ENCODE measurements at places on chromosomes 4 and X. TPM values are rescaled to one million over a fixed set of nuclear protein-coding genes. Genes with fewer than 3 reads are reported as not detected.

The SSX2 gene
- not detected for total RNA-seq

The NKX6-1 gene
- not detected for total RNA-seq

The GPR173 gene
- total RNA-seq = 2.3 TPM

GRCh38 chrX:116272322-116272721 lies 101.8 kb downstream of the AGTR2 start:
- no peak for DNase-seq

DNA sequence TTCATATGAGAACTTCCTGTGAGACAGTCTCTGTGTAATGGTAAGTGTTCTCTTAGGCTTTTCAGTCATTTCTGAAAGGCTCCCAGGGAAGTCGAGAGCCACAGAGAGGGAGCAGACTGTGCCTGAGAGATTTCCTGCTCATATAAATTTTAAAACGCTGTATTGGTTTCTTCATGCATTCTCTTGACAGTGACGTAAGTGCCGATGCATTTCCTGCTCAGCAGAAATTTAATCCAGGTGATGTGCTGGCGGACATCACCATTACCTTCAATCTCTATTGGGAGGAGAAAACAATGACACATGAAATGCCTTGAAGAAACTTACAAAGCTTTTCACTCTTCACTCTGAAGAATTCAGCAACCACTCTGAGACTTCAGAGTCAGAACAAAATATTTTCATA lies 383.6 kb downstream of the BMPR1B start:
- no peak for DNase-seq

GRCh38 chr4:47251348-47252135 lies 212.0 kb downstream of the COMMD8 start:
- DNase-seq = no peak

DNA sequence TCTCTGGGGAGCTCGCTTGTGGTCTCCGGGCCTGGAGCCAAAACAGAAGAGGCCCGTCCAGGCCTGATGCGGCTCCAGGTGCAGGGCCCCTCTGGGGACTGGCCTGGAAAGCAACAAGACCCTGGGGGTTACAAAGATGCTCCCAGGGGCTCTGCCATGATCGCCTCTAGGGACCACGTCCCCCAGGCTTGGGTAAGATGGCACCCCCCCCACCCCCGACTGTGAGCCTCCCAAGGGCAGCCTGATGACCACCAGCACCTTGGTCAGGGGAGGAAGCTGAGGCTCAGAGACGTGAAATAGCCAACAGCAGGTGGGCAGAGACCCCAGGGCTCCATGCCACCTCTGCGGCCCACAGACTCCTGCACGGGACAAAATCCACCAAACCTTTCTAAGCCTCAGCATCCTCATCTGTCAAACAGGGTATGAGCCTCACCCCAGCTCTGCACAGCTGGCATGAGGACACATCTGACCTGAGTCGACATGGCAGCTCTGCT lies 25.4 kb downstream of the C4orf50 start:
- DNase-seq = no peak

DNA sequence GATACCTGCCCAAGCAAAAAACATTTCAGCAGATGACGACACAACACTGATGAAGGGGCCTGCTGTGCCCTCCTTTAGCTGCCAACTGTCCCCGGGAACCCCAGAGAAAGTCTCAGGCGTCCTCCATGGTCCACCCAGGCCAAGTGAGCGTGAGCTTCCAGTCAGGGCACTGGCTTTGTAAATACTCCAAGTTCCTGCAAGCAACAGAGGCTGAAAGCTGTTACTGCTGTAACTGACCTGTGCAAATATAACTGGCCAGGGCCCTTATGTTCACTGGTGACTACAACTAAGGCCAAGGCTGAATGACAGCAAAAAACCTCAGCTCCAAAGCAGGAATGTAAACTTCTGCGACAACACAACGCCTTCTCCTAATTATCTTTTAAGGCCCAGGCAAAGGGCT lies 8.2 kb downstream of the WDR1 start:
- no peak for DNase-seq

GRCh38 chr4:95963456-95963855 lies 123.6 kb downstream of the PDHA2 start:
- no peak for DNase-seq

GRCh38 chr4:40564815-40565483 lies 64.7 kb downstream of the RBM47 start:
- DNase-seq = no peak
